Fibroblast of the aortic adventitia (primary cell): ENCODE measurements at places on chromosomes 5 and 9.

GRCh38 chr5:35342664-35343063, 112.4 kb upstream of the PRLR start:
- DNase-seq, result no peak

DNA sequence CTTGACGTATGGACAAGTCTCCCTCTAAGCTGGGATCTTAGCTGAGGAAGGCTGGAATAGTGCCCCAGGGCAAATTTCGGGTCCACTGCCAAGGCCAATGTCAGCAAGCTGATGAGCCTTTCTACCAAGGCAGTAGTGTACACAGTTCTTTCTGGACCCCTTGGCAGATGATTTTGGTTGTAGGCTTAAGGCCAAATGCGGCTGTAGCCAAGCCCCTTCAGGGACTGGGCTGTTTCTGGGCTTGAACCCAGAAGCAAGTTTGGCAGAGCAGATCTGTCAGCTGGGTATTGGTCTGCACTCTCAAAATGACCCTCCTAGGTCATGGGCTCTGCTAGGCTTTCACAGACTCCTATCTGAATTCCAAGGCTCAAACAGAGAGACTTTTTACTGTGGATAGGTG, 121.6 kb downstream of the ADAMTSL1 start:
- DNase-seq, result peak; percentile 60

- peak; percentile 67 for DNase-seq
Measured at GRCh38 chr5:43947935-43948334, 345.0 kb downstream of the NNT start.

DNA sequence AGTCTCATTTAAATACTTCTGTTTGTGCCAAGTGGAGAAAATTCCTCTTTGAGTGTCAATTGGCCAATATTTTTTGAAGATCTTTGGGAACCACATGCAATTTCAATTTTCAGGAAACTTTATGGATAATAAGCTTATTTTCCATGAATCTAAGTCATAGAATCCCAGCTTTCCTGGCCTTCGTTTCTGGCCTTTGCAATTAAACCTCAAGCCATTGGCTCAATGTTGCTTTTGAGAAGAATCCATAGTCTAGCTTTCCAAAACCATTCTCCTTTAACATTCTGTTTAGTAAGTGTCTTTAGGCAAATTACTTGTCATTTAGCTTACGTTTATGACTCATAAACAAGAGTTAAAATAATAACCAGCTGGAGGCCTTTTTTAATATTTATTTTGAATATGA, 145.0 kb upstream of the FTMT start:
- no peak for DNase-seq

DNA sequence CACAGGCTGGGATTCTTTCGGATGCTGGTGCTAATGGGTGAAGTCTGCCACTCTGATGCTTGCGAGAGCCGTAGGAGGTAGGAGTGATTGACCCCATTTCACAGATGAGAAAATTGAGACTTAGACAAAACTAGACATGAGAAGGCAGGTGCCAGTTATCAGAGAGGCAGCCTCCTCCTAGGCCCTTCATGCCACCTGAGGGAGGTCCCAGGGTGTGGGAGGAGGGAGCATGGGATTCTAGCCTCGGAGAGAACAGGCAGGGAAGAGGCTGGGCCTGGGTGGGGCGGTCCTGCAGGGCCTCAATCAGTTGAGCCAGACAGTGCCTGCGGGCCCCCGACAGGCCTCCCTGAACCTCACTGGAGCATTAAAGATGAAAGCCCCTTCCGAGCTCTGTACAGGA, 112.4 kb downstream of the COL23A1 start:
- DNase-seq, result no peak

DNA sequence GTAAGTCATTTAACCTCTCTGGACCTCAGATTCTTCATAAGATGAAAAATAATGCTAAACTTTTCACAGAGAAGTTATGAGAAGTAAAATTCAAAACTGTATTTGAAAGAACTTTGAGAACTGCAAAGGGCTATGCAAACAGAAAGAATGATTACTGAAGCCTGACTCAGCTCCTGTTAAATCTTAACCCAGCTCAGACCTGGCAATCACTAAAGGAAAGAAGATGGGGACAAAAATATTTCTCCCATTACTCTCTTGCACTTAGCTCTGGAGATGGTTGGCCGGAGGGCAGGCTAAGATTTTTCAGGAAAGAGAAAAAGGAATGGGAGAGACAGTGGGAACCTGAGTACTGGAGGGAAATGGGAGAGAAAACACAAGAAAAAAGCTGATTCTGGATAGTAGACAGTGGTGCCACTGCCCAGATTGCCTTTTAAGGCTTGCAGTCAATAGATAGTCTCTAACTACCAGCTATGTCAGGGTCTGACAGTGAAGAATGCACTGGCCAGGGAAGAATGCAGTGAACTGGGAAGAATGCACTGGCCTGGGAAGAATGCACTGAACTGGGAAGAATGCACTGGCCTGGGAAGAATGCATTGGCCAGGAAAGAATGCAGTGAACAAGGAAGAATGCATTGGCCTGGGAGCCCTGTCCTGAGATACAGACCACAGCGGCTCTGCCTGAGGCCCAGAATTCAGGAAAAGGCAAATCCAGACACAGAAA, 25.2 kb upstream of the CEMIP2 start:
- DNase-seq, result peak; percentile 62

DNA sequence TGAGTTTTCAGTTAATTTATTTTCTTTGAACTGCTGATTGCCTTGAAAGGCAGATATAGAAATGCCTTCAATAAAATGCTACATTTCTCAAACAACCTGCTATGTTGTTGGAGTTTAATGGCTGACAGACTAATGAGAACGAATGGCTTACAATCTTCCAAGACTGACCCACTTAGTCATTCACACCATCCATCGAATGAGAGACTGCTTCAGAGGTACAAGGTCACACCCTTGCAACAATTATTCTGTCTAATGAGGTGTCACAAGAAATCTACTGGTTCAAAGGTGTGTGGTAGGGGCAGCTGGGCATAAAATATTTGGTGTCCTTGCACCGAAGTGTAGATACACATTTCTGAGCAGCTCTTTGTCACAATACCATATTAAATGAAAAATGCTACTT, 18.3 kb downstream of the PTPRD start:
- no peak for DNase-seq

GRCh38 chr5:107805824-107806223, 135.1 kb upstream of the EFNA5 start:
- no peak for DNase-seq

DNA sequence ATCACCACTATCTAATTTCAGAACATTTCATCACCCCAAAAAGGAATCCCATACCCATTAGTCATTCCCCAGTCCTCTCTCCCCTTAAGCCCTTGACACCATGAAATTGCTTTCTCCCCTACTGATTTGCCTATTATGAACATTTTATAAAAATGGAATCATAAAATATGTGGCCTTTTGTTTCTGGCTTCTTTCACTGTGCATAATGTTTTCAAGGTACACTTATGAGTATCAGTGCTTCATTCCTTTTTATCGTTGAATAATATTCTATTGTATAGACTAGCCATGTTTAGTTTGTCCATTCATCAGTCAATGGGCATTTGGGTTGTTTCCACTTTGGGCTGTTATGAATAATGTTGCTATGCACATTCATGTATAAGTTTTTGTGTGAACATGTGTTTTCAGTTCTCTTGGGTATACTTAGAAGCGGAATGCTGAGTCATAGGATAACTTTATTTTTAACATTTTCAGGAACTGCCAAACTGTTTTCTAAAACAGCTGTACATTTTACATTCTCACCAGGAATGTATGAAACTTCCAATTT, 40.4 kb upstream of the FGF1 start:
- DNase-seq, result peak; percentile 97
